ENCODE measurements at places on chromosomes 1 and 21. TPM values are rescaled to one million over a fixed set of nuclear protein-coding genes. Genes with fewer than 3 reads are reported as not detected.

DNA sequence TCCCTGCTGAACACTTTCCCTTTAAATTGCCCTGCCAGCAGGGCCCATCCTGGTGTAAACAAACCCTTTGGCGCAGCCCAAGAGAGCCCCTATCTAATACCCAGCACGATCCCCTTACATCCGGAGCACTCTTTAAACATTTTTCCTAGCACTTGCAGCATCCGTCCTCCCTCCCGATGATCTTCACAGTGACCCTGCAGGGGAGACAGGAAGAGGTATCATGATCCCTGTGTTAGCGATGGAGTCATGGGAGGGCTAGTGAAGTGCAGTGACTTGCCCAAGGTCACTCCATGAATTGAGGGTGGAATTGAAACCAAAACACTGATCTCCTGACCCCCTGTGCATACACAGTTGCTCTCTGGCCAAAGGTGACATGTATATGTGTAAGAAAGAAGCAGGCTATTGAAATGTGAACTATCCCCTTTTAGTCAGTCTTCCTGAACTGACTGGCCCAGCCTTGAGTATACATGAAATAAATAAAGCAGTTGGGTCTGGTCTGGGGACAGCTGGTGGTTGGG lies 9.8 kb upstream of the KCNQ4 start:
- DNase-seq = no peak

GRCh38 chr21:38660333-38661196 lies 145.2 kb upstream of the ETS2 start:
- DNase-seq = no peak

ATP1A4 gene
- total RNA-seq = not detected

- peak; percentile 24 for DNase-seq
Measured at GRCh38 chr1:23930861-23931490, 17.8 kb upstream of the CNR2 start.

- DNase-seq = peak; percentile 10
Measured at GRCh38 chr1:11138952-11139351, 39.3 kb upstream of the EXOSC10 start.

DNA sequence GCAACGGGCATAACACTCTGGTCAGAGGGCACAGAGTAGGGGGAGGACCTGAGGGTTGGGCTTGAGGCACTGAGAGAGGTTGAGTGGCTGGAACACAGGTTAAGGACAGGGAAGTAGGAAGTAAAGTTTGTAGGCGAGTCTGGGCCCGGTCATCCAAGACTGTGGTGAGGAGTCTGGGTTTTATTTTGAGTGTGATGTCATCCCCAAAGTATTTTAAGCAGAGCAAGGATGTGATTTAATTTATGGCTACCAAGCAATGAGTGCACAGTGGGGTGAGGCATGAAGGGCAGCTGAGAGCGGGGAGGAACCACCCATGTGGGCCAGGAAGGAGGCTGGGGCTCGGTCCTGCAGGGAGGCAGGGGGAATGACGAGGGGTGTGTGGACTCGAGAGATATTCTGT lies 11.2 kb upstream of the VWA5B1 start:
- peak; percentile 49 for DNase-seq

- DNase-seq = no peak
Measured at GRCh38 chr1:204451352-204452124, 39.9 kb upstream of the PPP1R15B start.

TNFRSF4 gene
- total RNA-seq = 0.32 TPM

POU3F1 gene
- not detected for total RNA-seq

DNA sequence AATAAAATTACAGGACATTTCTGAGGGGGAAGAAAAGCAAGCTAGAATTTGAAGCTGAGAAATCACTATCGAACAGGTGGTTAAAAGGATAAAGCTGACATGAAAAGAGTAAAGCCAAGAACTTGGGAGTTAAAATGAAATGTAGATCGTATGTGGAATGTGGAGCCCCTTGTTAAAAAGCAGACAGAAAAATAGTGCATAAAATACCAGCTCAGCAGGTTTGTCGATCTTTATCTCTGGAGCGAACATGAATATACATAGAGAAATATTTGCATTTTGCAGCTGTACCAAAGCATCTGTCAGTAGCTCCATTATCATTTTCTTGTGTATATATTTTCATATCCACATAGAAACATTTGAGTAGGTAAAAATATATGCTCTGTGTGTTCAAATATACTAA lies 73.6 kb upstream of the CDC42BPA start:
- no peak for DNase-seq

- DNase-seq = no peak
Measured at GRCh38 chr1:29682919-29683295, 446.6 kb downstream of the PTPRU start.

DNA sequence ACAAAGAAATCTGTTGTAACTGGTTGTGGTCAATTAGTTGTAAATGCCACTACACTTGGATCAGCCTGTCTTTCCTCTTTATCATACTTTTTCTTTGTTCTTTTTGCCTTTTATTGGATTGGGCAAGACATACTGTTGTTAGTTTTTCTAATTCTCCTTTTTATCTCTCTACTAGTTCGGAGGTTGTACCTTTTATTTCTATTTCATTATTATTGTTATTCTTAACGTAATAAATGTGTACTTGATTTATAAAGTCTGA lies 59.2 kb downstream of the IVNS1ABP start:
- peak; percentile 37 for DNase-seq

SPRR2D gene
- not detected for total RNA-seq

GRCh38 chr1:115744646-115745275 lies 23.8 kb downstream of the CASQ2 start:
- DNase-seq = no peak

TOMM40L gene
- 9.8 TPM for total RNA-seq

ZNF648 gene
- total RNA-seq = not detected

KCNK2 gene
- 5.6 TPM for total RNA-seq

KRTAP10-9 gene
- not detected for total RNA-seq

GRCh38 chr1:230176871-230177411 lies 109.9 kb downstream of the GALNT2 start:
- peak; percentile 64 for DNase-seq

NEGR1 gene
- 8.8 TPM for total RNA-seq

DNA sequence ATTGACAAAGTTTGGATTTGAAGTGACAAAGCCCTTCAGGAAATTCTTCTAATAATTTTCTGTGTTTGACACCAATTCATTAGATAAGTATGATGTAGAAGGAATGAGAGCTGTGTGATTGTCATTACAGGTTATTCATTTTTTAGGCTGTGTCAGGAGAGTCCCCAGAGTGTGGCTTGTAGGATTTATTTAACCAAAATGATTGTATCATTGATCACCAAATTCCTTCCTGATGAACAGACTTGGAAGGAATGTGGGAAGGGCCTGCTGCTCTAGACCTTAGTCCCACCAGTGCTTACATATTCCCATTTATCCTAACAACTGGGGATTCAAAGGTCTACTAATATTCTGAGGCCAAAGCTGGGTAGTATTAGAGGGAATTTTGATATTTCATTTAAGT lies 383.3 kb upstream of the KAZN start:
- DNase-seq = no peak

XCL1 gene
- not detected for total RNA-seq

LRRC38 gene
- total RNA-seq = not detected

TFF2 gene
- not detected for total RNA-seq

All from LHCN-M2 (cell line).